Karpas-422 (cell line): ENCODE measurements at places on chromosomes 16 and 17. TPM values are rescaled to one million over a fixed set of nuclear protein-coding genes. Genes with fewer than 3 reads are reported as not detected.

Gene RAB40B
- 1.7 and 1.8 TPM in 2 replicates for total RNA-seq

DNA sequence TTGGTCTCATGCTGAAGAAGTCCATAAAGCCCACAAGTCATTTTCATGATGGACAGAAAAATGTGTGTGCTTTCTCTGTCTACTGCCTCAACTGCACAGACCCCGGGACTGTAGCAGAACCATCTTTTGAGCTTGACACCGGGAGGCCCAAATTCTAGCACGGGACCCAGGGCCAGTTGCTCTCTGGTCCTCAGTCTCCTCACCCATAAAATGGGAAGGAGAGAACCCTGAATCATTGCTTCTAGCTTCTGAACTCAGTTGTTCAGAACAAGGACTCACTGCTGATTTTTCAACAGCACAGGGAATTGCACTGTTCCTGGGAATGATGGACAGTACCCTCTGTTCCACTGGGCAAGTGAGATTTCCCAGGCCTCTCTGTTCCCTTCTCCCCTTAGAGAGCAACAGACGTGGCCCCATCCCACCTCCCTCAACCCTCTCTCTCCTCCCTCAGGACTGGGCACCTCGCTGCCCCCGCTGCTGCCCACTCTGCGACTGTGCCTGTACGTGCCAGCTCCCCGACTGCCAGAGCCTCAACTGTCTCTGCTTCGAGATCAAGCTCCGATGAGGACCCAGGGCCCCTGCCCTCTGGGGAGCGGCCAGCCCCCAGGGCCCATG, 2.2 kb upstream of the ALDOA start:
- H3K27me3 ChIP-seq, result no peaks in the 10 kb centered on the region
- no peak for DNase-seq
- H3K36me3 ChIP-seq, result peaks cover 24% of the 10 kb centered on the region
- H3K27ac ChIP-seq, result peak overlapping the region; percentile 95

Gene RGS11
- not detected in 2 replicates for total RNA-seq

DNA sequence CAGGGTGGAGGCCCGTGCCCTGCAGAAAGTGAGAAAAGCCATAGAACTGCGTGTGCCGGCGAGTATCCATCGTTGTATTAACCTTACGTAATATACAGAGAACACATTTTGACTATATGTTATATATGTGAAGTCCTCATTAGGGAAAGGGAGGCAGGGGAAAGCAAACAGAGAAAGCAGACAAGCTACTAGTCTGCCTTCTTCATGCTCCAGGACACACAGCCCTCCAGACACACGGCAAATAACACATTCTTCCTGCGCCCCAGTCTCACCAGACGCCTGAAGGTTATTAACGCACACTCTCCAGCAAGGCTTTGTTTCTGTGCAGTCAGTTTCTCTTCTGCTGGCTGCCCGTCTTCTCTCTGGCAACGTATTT, 28.8 kb downstream of the PRDM7 start:
- DNase-seq, result no peak
- no peaks in the 10 kb centered on the region for H3K27me3 ChIP-seq
- no peaks in the 10 kb centered on the region for H3K4me1 ChIP-seq
- H3K36me3 ChIP-seq, result no peaks in the 10 kb centered on the region
- H3K4me3 ChIP-seq, result no peak overlapping the region

Gene TRAP1
- 118 and 195 TPM in 2 replicates for total RNA-seq

Gene RND2
- 0.30 and 0.36 TPM in 2 replicates for total RNA-seq

Gene CARHSP1
- total RNA-seq, result 48.3 and 64.4 TPM in 2 replicates

GRCh38 chr16:57987441-57988177, 12.9 kb downstream of the ZNF319 start:
- DNase-seq, result no peak
- no peak overlapping the region for H3K27ac ChIP-seq
- no peaks in the 10 kb centered on the region for H3K27me3 ChIP-seq

Gene SCIMP
- total RNA-seq, result 0.67 TPM in 1 of 2 replicates, not detected in the other

- peak; percentile 85 for DNase-seq
- H3K36me3 ChIP-seq, result no peaks in the 10 kb centered on the region
- H3K27me3 ChIP-seq, result no peaks in the 10 kb centered on the region
- H3K4me3 ChIP-seq, result peak overlapping the region; percentile 23; the same call in 1 of the 2 replicates
- H3K4me1 ChIP-seq, result peaks cover 44% of the 10 kb centered on the region
Measured at GRCh38 chr16:11297492-11298142, 16.5 kb upstream of the PRM1 start.

DNA sequence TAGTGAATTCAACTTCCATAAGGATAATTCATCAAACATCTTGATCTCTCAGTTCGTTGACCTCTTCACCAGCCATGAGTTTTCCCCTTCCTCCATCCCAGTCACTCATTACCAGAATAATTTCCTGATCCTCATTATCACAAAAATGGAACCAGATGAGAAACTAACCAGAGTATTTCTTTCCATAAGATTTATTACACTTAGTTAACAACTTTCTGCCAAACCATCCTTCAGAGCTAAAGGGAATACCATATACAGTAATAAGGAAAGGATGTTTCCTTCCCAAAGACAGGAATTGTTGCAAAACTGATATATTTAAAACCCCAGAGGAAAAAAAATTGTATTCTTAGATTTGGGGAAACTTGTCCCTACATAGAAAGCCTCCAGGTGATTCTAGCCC, 8.6 kb downstream of the KRTAP29-1 start:
- no peaks in the 10 kb centered on the region for H3K36me3 ChIP-seq
- DNase-seq, result no peak
- H3K27ac ChIP-seq, result no peak overlapping the region
- no peak overlapping the region for H3K4me3 ChIP-seq
- no peaks in the 10 kb centered on the region for H3K4me1 ChIP-seq
